Smooth muscle cell of the brain vasculature (primary cell): ENCODE measurements at places on chromosomes 11 and 22.

GRCh38 chr22:25161017-25161915 lies 38.4 kb upstream of the CRYBB3 start:
- no peak for DNase-seq

GRCh38 chr11:7512525-7513233 lies 1.1 kb upstream of the PPFIBP2 start:
- no peak for DNase-seq

DNA sequence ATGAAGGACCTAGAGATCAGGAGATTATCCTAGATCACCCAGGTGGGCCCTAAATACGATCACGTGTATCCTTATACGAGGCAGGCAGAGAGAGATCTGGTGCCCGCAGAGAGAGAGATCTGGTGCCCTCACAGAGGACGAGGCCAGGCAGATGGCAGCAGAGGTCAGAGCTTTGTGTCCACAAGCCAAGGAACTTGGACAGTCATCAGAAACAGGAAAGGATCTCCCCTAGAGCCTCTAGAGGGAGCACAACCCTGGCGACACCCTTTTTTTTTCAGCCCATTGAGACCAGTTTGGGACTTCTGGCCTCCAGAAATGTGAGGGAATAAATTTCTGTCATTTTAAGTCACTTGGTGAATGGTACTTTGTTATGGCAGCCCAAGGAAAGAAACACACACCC lies 25.5 kb upstream of the TIMP3 start:
- no peak for DNase-seq

- DNase-seq: no peak
These were observed 587.5 kb upstream of the B3GAT1 start for GRCh38 chr11:134999590-134999989.

- DNase-seq: no peak
These were observed 24.3 kb downstream of the SLC25A18 start for GRCh38 chr22:17587629-17588028.

- DNase-seq: no peak
These were observed 13.0 kb upstream of the KIRREL3 start for GRCh38 chr11:127013550-127013949.

- no peak for DNase-seq
These were observed 369.4 kb upstream of the ISX start for GRCh38 chr22:34696557-34696956.
